ENCODE measurements at places on chromosomes 5 and 9.

DNA sequence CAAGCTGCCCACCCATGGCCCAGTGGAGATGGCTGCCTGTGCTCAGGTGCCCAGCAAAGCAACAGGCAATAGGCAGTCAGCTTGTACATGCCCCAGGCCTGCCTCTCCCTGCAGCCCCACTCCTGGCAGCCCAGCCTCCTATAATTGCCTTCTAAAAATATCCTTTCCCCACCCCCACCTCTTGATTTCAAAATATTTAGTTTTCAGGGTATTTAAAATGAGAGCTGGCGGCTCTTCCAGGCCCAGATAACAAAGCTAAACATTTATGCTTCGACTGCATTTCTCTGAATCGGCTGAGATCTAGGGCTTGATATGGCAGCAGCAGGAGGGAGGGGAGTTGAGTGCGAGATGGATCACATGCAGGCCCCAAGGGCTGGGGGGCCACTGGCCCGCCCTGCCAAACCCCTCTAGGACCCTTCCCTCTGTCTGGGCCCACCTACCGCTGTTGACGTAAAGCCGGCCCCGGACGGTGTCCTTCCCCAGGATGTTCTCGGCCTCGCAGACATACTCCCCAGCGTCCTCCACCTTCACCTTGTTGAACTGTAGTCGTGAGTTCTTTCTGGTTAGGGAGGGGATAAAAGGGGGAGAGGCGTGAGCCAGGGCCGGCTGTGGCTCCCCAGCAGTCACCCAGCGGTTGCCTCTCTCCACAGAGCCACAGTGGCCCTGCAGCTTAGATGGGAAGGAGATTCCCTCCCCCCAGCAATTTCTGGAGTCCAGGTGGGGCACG lies 85.0 kb downstream of the PSD2 start:
- DNase-seq: no peak

DNA sequence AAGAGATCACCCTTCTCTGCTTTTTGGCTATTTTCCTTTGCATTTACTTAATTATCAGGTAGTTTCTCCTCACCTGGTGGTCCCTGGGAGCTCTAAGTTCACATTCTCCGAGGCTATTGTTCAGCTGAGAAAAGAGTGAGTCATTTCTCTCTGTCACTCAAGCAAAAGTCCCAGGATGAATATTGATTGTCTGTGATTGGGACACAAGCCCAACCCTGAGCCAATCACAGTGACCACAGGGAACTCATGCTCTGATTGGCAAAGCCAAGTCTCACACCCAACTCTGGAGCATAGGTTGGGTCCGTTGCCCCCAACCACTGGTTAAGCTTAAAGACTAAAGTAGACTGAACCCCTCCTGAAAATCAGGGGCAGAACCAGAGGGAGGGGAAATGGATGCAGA lies 27.8 kb upstream of the FAT2 start:
- no peak for DNase-seq

GRCh38 chr5:167254132-167254531 lies 1037.3 kb upstream of the WWC1 start:
- no peak for DNase-seq

DNA sequence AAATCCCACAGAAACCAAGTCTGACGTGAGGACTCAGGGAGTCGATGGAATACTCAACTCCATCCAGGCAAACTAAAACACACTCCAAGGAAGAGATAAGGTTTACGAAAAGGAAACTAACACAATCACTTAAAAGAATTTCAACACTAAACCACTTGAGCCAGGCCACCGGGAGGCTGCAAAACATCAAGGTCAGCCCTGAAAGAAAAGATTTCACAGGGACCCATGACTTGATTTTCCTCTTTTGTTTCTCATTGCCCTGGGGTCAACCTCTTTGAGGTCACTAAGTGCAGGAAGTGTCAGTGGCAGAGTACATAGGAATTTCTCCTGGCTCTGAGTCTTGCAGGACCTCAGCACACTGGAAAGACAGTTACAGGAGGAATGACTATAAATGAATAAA lies 77.8 kb upstream of the TARS1 start:
- no peak for DNase-seq

- DNase-seq: no peak
Observed at GRCh38 chr5:77157732-77158532, 52.5 kb upstream of the PDE8B start.

DNA sequence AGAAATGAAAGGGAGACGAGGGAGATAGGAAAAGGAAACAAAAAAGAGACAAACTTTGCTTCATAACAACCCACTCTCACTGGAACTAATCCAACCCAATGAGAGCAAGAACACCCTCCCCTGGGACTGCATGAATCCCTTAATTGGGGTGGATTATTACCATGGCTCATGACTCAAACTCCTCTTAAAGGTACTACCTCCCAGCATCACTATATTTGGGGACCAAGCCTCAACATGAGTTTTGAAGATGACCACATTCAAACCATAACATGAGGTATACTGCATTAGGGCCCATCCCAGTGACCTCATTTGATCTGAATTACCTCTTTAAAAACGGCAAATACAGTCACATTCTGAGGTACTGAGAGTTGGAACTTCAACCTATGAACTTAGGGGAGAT lies 8.0 kb downstream of the MTAP start:
- no peak for DNase-seq

DNA sequence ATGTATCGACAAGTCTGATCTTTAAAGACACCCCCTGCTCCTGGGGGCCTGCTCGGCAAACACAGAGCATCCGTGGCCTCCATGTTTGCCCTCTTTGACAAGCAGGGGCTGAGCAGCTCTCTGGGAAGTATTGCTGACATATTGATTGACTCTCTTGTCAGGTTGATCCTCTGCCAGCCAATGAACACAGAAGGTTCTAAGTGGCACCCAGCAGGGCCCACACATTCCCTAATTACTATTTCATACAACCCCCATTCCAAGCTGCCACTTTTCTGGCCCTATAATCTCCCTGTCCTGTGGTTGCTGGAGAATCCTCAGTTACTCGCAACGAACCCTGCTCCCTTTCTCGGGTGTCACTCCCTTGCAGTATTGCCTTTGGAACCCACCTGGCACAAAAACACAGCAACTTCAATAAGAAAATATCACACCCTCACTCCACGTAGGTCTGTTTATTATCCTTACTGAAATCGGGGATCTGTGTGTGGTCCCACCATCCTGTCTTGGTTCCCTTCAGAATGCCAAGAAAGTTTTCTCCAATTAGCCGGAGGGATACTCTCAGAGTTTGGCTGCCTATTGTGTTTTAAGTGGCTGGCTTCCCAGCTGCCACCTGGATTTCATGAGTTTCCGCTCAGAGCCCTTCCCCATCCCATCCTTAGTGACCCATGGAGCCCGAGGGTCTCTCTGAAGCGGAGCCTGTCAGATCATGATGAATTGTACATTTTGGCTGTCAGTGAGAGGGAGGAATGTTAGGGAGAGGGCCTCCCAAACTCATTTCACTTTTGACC lies 249.0 kb upstream of the WWC1 start:
- DNase-seq: no peak

GRCh38 chr9:69627281-69627680 lies 44.9 kb downstream of the APBA1 start:
- no peak for DNase-seq

DNA sequence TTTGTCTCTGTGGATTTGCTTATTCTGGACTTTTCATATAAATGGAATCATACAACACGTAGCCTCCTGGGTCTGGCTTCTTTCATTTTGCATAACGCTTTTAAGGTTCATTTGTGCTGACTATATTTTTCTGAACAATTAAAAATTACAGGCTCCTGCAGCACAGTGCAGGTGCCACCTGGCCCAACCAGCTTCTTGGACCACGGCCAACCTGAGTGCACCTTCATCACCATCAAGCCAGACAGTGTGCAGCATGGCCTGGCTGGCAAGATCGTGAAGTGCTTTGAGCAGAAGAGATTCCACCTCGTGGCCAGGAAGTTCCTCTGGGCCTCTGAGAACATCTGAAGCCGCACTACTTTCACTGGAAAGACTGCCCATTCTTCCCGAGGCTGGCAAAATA lies 53.5 kb upstream of the COL15A1 start:
- DNase-seq: peak; percentile 30

GRCh38 chr9:132616725-132617124 lies 34.3 kb downstream of the BARHL1 start:
- DNase-seq: no peak

GRCh38 chr5:89211836-89212235 lies 328.9 kb upstream of the MEF2C start:
- no peak for DNase-seq

DNA sequence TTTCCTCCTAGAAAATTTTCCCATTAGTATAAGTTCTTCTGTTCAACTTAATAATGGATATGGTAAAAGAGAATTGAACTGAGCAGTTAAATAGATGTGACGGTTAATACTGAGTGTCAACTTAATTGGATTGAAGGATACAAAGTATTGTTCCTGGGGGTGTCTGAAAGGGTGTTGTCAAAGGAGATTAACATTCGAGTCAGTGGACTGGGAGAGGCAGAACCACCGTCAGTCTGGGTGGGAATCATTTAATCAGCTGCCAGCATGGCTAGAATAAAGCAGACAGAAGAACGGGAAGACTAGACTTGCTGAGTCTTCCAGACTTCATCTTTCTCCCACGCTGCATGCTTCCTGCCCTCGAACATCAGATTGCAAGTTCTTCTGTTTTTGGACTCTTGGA lies 689.6 kb upstream of the CDH10 start:
- no peak for DNase-seq

GRCh38 chr9:75149841-75150241 lies 61.5 kb downstream of the OSTF1 start:
- no peak for DNase-seq

Measured in NCI-H1048 (cell line).